NCI-H2081 treated with DMSO at 0.1 percent for 48 hours (cell line): ENCODE measurements at places on chromosomes 11 and 22.

- DNase-seq, result no peak
Measured at GRCh38 chr11:12567746-12568460, 106.3 kb upstream of the TEAD1 start.

- DNase-seq, result no peak
Measured at GRCh38 chr11:73975479-73975757, 7.2 kb downstream of the UCP2 start.

DNA sequence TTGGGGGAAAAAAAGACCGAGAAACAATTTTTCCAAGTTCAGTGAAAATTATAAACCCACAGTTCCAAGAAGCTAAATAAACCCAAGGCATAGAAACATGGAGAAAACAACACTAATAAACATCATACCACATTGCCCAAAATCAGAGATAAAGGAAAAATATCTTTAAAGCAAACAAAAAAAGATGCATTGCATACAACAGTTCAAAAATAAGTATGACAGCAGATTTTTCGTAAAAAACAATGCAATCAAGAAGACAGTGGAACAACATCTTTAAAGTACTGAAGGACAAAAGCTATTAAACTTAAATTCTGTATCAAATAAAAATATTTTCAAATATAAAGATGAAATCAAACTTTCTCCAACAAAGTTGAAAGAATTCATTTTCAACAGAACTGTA, 921.3 kb downstream of the METTL15 start:
- DNase-seq, result no peak

- DNase-seq, result no peak
Measured at GRCh38 chr11:84212468-84213390, 926.6 kb upstream of the CCDC90B start.

- DNase-seq, result no peak
Measured at GRCh38 chr22:32469799-32470212, 4.8 kb upstream of the FBXO7 start.

GRCh38 chr22:22893077-22893805, 5.6 kb downstream of the IGLL5 start:
- no peak for DNase-seq

DNA sequence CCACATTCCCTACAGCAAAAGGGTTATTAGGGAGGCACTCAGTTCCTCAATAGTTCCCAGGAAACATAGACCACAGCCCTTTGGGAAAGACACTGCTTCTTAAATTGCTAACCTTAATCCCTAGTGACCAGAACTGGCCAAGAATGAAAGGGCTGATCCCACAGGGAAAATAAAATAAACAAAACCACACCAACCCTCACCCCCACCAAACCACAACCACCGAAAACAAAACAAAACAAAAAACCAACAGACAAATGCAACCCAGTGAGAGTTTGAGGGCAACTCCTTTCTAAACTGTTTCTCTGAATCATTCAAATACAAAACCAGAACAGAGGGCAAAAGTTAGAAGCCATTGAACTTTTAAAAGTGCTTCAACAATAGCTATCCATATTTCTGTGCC, 57.2 kb downstream of the NAV2 start:
- no peak for DNase-seq

GRCh38 chr11:66081505-66081904, 11.4 kb downstream of the PACS1 start:
- DNase-seq, result no peak

GRCh38 chr22:25495285-25495684, 69.2 kb upstream of the GRK3 start:
- DNase-seq, result no peak

DNA sequence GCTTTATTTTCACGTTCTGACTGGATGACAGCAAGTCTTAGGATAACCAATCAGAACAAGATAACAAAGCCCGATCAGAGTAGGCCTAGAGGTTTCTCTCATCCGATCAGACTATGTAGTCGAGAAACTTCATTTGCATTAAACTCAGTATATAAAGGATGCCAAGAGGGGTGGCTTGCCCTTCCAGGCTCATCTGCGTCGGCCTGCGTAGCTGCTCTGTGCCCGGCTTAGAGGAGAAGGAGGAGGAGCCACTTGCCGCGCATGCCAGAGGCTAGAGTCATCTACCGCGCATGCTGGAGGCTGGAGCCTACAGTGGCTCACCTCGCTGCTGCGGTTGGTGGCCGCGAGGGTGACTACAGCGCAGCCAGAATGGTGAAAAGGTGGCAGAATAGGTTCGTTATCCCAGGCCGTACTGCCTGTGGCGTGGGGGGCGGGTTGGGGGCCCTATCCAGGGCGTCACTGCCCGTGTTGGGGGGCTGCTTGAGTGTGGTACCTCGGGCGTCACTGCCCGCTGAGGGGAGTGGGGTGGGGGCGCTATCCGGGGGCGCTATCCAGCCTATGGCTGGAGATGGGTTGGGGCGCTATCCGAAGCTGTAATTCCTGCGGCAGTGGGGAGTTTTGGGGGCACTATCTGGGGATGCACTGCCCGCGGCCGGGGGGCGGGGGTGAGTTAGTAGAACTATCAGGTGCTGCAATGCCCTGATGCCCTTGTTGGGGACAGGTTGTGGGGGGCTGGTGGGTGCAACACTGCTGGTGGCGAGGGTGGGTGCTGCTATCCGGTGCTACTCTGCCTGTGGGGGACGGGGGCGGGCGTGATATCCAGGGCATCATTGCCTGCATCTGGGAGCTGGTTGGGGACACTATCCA, at the start of gene RFPL2:
TSS of gene RFPL2 (minus strand) at position 218 of the 867 bp plus-strand sequence. CDS start 2,622 bp downstream, outside the sequence.
- DNase-seq, result no peak

- no peak for DNase-seq
Measured at GRCh38 chr11:102590276-102591049, 34.7 kb downstream of the MMP20 start.

- DNase-seq, result no peak
Measured at GRCh38 chr11:3916962-3917361, 61.5 kb downstream of the STIM1 start.

DNA sequence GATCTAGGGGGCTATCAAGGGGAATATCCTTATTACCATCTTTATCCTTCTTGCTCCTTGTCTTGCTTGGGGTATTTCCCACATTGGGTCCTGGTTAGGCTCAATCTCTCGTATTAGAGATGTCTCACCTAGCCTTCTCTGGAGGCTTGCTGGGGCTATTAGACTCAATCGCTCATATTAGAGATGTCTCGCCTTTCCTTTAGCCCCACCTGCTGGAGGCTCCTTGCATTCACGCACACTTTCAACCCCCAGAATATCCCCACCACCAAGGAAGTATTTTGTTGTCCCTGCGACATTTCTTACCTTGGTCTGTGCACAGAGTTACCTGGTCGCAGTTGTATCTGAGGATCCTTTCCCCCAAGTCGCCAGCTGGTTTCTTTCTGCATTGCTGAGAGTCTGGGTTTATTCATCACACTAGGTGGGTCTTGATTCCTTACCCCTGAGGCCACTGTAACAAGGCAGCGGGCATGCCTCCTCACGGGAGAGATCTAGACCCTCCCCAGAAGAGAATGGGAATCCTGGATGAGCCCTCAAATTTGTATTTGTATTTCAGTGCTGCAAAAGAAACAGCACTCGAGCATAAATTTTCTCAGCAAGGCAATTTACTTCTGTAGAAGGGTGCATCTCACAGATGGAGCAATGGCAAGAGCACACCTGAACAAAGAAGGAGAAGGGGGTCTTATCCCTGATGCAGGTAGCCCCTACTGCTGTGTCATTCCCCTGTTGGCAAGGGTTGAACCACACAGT, 15.9 kb upstream of the HYLS1 start:
- DNase-seq, result no peak

DNA sequence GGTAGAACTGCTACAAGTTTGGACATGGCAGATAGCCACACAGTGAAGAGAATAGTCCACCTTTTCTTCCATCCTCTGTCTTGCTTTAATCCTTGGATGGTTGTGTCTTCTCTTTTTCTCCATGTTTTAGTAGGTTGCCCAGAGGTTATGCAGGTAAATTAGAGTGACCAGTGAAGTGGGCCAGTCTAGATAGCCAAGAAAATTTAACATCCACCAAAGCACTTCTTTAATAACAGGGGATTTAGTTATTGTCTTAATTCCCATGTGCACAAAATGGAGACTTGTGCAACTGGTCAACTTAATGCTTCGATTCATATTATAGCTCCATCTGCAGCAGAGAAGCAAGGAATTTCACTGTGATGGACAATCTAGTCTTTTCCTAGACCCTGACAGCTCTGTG, 58.8 kb upstream of the RCN1 start:
- DNase-seq, result no peak

DNA sequence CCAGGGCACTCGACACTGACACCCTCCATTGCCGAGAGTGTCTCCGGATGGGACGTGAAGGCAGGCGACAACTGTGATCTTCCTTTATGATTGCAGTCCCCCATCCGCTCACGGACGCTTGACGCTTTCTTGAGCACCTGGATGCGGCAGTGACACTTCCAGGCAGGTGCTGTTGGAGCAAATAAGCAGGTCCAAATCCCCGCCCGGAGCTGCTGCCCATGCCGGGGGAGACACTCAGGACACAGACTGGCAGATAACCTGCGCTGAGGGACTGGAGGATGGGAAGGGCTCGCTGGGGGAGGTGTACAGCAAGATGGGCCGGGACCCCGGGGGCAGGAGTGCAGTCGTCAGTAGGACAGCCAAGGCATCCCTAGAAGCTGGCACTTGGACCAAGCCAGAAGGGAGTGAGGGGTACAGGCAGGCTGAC, 1403.5 kb downstream of the BRD1 start:
- no peak for DNase-seq

DNA sequence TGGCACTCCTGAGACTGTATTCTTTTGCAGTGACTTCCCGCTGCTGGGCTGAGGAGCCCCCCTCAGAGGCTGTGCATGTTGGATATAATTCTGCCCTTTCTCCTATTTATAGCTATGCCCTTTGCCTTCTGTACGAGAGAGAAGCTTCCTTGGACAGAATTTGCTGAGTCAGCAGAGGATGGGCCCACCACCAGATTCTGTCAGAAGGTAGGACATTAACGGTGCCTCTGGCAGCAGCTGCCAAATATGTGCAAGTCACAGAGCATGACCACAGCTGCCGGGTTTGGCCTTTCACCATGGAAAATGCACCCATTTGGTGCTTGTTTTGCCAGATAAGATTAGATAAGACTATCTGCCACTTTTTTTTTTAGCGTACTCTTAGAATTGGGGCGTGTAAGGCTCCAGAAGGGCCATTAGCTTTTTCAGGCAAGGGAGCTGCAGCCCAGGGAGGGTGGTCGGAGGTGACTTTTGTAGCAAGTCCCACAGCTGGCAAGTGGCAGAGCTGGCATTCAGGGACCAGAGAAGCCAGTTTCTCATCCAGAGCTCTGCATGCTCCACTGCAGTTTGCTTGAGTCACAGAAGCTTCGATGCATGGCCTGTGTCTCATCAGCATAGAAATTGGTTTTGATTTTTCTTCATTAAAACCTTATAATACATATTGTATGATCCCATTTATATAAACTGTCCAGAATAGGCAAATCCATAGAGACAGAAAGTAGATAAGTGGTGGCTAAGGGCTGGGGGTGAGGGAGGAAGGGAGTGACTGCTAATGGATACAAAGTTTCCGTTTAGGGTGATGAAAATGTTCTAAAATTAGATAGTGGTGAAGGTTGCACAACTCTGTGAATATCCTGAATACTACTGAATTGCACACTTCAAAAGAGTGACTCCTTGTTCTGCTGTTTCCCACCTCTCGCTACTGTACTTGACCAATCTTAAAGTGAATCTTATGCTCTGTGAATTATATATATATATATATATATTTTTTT, 15.8 kb downstream of the UPB1 start:
- no peak for DNase-seq

- no peak for DNase-seq
Measured at GRCh38 chr11:102610200-102610599, 14.9 kb downstream of the MMP20 start.

GRCh38 chr11:65803797-65804492, 17.1 kb downstream of the OVOL1 start:
- DNase-seq, result no peak

DNA sequence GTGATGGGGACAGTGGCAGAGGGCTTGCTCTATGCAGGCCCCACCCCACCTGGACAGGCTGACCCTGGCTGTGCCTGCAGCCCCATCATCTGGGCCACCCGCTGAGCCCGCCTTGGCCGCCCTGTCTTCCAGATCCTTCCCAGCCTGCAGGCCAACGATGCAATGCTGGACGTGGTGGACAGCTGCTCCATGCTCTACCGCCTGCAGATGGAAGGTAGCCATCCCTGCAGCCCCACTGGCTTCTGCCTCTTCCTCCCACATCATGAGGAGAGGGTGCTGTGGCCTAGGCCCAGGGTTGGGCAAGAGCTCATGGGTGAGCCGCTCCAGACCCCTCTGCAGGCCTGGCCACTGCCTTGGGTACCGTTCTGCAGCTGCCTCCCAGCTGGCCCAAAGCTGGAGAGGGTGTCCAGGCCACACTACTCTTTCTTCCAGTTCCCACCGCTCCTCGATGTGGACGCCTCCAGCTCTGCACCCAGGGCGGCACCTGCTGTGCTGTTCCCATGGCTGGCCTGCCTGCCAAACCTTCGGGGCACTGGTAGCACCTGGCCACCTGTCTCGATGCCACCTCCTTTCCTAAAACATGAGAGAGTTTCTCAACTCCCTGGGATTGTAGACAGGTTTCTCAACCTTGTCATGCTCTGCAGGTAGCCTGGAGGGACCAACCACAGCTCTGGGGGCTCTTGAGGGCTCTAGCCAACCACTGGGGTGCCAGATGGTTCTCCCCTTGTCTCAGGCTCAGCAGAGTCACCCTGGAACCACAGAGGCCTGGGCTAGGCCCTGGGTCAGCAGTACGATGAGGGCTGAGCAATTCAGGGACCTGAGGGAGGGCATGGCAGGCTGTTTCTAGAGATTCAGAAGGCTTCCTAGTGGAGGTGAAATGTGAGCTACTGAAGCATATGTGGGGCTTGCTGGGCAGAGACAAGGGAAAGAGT, 9.5 kb upstream of the GTSE1 start:
- DNase-seq, result no peak

GRCh38 chr22:20205964-20206708, 55.3 kb upstream of the CCDC188 start:
- no peak for DNase-seq
